D721Med (cell line): ENCODE measurements at places on chromosomes 1 and 21.

DNA sequence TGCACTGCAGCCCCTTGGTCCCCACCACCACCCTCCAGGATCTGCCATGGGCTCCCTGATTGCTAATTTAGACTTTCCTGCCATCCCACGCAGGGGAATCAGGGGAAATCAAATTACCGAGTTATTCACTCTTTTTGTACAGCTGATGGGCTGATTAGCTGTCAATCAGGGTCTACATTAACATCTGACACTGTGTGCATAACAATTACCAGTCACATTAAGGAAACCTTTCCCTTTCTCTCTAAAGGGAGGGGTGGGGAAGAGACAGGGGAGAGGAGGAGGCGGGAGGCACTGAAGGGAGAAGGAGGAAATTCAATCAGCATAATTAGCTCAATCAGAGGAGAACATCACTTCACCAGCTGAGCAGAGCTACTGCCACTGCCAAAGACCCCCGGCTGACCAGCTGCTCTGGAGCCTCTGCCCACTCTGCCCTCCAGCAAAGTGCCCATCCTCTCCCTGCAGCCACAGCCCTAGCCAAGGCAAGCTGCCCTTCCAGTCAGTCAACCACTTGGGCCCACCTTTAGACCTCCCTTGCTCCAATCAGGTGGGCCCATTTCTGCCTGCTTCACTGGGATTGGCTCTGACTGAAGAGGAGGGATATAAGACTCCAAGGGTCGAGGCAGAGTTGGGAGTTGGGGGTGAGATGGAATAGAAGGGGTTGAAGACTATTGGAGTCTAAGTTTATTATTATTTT lies 199.3 kb upstream of the ZC3H12A start:
- DNase-seq, result no peak

- DNase-seq, result no peak
Observed at GRCh38 chr1:150582371-150582770, 3.0 kb upstream of the MCL1 start.

GRCh38 chr1:93504247-93505033 lies 56.5 kb downstream of the FNBP1L start:
- no peak for DNase-seq

GRCh38 chr1:67700692-67701410 lies 15.8 kb downstream of the GADD45A start:
- DNase-seq, result no peak

- no peak for DNase-seq
Observed at GRCh38 chr21:28817871-28818270, 174.8 kb downstream of the LTN1 start.

- DNase-seq, result no peak
Observed at GRCh38 chr1:229035748-229036082, 235.2 kb upstream of the RAB4A start.

- no peak for DNase-seq
Observed at GRCh38 chr1:30538226-30538992, 185.0 kb downstream of the MATN1 start.

- no peak for DNase-seq
Observed at GRCh38 chr21:45860493-45861155, 120.9 kb upstream of the COL6A1 start.

DNA sequence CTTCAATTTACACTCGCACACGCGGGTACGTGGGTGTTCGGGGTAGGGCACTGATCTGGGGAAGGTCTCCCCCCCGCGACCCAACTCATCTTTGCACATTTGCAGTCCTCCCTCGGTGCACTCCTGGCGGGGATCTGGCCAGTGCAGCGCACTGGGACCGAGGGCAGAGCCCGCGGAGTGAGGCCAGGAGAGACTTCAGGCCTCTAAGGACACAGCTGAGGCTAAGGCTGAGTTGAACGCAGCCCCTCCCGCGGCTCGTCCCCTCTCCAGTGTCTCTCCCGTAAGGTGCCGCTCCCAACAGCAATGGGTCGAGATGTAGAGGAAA lies 936 bp upstream of the NCAM2 start:
- DNase-seq, result no peak

GRCh38 chr1:58304346-58304975 lies 242.1 kb downstream of the OMA1 start:
- no peak for DNase-seq

GRCh38 chr1:4616831-4617465 lies 37.5 kb upstream of the AJAP1 start:
- DNase-seq, result no peak

DNA sequence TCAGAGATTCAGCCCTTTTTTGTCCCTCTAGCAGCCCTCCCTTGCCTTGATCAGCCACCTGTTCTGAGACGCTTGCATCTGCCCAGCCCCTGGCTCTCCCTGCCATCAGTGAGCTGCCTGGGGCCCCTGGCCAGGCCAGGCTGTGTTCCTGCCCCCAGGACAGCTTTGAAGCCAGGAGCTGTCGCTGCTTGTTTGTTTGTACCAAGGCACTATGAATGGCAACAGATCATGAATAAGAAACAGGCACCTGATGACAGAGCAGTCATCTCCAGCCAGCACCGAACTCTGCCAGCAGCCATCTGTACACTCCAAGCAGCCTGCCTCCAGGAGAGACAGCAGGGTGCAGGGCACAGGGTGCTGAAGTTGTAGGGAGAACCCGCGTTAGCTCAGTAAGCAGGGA lies 8.1 kb upstream of the VWA5B1 start:
- no peak for DNase-seq

DNA sequence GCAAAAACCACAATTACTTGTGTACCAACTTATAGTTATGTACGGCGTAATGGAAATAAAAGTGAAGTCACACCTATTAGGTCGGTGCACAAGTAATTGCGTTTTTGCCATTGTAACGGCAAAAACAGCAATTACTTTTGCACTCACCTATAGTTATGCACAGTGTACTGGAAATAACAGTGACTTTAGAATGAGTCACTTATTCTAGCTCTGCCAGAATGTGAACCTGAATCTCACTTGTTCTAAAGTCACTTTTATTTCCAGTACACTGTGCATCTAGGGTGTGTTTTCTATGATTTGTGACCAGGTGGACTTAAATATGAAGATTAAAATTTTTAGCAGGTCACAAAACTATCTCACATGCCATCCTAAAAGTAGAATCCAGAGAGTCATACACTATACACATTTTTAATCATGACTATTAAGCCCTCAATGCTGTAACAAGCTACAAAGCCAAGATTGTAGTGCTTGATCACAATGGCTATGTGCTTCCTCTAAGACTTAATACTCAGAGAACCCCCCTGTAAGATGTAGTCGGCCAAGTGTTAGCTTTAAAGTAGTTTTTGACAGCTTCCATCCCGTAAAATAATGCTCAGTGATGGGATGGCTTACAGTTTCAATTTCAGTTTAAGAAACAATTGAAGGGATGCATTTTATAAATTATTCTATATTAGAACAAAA lies 218.8 kb downstream of the NEGR1 start:
- DNase-seq, result no peak

DNA sequence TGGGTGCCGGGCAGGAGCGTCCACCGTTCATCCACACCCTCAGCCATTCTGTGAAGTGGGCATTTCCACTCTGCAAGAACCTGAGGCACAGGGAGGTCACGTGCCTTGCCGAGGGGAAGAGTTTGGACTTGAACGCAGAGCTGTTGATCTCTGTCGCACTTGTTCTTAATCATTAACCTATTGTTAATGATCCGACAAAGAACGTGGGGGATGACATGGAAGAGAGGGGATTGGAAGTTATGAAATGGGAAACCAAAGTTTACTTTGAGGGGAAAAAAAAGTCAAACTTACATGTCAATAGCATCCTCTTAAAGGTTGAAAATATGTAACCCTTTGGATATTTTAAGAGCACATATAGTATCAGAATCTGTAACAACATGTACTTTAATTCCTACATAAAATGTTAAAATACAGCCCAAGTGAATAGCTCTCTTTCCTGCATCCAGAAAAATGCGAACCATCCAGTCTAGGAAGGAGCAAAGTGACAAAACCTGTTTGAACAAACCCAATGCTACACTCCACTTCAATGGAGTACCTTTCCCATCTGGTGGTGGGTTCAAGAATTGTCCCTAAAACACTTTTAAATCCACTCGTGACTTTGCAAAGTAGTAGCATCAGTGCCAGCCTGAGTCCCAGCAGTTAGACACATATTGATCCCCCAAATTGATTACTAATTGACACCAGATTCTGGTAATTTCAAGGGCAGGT lies 75.5 kb downstream of the SETD4 start:
- DNase-seq, result no peak

GRCh38 chr1:166040202-166040997 lies 126.4 kb downstream of the FAM78B start:
- no peak for DNase-seq

- no peak for DNase-seq
Observed at GRCh38 chr21:44574457-44575306, 1.2 kb downstream of the KRTAP10-4 start.

DNA sequence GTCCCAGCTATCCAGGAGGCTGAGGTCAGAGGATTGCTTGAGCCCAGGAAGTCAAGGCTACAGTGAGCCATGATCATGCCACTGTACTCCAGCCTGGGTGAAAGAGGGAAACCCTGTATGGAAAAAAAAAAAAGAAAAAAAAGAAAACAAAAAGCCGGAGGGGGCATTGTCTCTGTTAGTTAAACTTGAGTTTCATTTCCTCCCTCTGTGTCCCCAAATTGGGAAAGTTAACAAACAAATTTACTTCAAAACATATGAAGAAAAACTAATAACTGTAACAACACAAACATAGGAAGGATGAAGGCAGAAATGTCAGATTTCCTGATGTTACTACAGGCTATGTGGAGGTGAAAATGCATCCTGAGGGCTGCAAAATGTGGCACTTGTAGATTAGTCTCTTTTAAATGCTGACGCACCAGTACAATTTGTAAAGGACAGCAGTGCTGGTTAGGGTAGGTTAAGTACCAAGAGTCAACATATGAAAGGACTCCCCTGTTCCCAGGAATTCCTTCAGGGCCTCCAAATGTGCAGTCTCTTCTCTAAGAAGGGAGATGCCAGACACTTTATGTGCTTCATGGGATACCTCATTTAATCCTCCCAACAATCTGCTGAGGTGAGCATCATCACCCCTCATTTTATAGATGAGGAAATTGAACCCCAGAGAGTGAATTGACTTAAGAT lies 52.9 kb downstream of the DEGS1 start:
- DNase-seq, result no peak

DNA sequence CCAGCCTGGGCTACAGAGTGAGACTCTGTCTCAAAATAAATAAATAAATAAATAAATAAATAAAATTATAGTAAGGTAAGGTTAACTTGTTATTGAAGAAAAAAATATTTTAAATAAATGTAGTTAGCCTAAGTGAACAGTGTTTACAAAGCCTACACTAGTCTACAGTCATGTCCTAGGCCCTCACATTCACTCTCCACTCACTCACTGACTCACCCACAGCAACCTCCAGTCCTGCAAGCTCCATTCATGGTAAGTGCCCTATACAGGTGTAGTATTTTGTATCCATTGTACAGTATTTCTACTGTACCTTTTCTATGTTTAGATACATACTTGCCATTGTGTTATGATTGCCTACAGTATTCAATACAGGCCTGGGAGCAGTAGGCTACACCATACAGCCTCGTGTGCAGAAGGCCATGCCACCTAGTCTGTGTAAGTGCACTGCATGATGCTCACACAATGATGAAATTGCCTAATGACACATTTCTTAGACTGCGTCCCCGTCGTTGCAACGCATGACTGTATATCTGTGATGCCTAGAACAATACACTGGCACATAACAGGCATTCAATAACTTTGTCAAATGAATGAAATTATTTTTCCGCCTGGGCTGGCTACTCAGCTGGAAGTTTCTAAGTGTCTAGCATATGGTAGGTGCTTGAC lies 14.8 kb downstream of the KCNN3 start:
- DNase-seq, result no peak

- DNase-seq, result no peak
Observed at GRCh38 chr1:150126811-150127210, 22.9 kb upstream of the PLEKHO1 start.

- DNase-seq, result no peak
Observed at GRCh38 chr1:119771770-119772169, 3.1 kb upstream of the HMGCS2 start.

- DNase-seq, result no peak
Observed at GRCh38 chr1:1340185-1340584, 9.0 kb downstream of the DVL1 start.

DNA sequence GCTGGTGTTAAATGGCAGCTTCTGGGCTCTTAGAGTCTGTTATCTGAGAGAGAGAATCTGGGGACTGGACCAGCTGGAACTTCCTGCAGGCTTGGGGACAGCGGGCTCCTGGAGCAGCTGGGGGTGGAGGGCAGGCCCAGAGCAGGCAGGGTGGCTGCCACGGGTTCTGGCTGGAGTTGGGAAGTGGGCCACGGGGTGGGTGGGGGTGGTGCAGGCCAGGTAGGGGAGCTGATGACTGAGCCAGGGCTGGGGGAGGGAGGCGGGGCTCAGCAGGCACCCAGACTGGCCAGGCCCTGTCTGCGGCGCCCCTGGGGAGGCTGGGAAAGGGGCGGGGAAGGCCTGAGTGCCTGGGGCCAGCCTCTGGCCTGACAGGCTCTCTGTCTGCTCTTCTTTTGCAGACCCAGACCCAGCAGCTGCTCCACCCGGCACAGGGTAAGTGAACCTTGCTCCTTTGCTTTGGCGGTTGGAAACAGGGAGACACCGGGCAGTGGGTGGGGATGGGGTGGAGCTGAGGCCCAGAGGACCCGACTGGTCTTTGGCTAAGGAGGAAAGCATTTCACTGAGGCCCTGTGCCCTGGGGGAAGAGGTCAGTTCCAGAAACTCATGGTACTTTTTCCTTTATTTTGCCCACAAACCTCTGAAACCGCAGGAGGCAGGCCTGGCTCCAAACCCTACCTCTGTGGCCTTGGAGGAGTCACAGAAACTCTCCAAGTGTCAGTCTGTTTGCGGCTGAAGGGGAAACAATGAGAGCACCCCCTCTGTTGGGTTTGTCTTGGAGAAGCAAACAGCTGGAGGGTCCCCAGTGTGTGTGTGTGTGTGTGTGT lies 48.8 kb downstream of the ARHGEF10L start:
- DNase-seq, result no peak

DNA sequence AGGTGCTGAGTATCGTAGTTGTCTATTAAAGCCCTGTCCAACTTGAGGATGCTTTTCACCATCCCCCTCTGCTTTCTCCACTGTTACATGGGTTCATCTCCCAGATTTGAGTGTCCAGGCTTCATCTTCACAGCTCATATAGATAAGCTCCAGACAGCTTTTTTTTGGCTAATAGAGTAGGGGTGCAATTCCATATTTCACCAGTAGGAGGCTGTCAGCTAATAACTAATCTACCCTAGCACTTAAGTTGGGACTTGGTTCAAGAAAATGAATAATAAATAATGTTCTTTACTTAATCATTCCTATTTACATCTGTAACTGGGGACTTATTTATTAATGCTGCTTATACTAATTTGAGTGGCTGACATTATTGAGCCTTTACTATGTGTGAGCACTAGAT lies 124.5 kb downstream of the IGSF21 start:
- DNase-seq, result no peak

DNA sequence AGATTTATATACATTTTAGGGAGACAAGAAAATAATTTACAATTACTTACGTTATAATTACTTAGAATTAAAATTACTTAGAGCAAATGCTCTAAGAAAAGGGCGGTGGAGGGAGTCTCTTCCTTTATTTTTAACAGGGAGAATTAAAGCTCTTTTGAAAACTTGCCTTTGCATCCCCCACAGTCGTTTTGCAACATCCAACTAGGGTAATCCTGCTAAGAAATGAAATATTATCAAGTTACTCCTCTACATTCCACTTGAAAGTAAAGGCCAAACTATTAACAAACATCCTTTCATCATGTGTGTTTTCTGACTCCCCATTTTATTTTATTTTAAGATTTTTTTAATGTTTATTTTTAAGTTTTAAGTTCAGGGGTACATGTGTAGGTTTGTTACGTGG lies 1358.5 kb downstream of the NCAM2 start:
- no peak for DNase-seq
